ENCODE measurements at places on chromosomes 6 and 20. TPM values are rescaled to one million over a fixed set of nuclear protein-coding genes. Genes with fewer than 3 reads are reported as not detected.

GRCh38 chr20:58012731-58013510 lies 215.5 kb downstream of the ANKRD60 start:
- no peak for DNase-seq

- DNase-seq = no peak
Observed at GRCh38 chr6:34235307-34236130, 1.2 kb upstream of the HMGA1 start.

DNA sequence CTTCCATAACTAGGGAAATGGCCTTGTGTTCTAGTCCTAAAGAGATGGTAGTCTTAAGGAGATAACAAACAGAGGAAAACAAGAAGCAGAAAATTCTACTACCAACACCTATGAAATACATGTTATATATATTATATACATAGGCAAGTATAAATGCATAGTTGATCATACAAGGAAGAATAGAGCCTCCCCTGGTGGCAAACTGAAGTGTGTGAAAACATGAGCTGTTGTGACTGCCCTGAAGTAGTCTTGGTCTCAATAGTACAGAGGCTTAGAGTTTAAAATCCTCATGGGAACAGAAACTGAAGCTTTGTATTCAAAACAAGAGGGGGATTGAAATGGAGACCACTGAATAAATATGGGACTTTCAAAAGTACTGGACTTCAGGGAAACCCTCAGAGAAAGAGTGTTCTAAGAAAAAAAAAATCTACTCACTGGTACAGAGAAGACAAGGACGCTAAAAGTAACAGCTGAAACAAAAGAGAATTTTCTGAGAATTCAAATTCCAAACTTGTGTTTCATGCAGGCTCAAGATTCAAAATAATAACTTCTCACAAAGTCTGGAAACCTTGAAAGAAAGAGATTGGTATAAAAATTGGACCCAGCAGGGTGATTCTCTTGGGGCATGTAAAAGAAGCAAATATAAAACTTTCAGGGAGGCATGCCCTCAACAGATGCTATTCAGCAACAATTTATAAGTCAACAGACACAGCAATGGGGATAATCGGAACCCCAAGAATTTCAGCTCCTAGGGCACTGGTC lies 59.7 kb upstream of the SAMD3 start:
- DNase-seq = peak; percentile 50

DNA sequence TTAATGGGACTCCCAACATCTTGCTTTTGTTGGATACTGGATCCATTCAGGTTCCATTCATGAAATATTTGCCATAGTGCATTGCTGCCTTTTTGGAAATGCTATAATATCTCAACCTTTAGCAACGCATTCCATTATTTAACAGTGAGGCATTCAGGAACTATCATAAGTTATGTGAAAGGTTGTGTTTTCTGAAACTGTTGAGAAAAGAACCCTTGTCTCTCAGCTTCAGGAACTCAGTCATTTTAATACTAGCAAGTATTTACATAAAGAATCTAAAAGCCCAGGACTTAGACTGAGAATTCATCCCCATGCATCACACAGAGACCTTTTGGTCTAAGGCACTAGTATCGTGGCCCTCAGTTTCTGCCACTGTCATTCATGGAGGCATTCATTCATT lies 24.9 kb upstream of the SASH1 start:
- no peak for DNase-seq

GRCh38 chr6:7697820-7698623 lies 27.9 kb upstream of the BMP6 start:
- no peak for DNase-seq

DNA sequence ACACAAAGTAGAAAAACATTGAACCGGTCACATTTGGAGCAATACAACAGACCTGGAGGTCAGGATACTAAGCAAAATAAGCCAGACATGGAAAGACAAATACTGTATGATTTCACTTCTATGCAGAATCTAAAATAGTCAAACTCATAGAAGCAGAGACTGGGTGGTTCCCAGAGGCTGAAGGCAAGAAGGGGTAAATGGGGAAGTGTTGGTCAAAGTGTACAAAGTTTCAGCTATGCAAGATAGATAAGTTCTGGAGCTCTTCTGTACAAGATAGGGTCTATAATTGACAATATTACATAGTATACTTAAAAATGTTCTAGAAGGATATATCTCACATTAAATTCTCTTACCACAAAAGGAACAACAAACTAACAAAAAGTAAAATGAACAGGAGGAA lies 70.3 kb downstream of the TMEM244 start:
- no peak for DNase-seq

GRCh38 chr20:37913567-37914366 lies 10.8 kb downstream of the VSTM2L start:
- DNase-seq = no peak

DNA sequence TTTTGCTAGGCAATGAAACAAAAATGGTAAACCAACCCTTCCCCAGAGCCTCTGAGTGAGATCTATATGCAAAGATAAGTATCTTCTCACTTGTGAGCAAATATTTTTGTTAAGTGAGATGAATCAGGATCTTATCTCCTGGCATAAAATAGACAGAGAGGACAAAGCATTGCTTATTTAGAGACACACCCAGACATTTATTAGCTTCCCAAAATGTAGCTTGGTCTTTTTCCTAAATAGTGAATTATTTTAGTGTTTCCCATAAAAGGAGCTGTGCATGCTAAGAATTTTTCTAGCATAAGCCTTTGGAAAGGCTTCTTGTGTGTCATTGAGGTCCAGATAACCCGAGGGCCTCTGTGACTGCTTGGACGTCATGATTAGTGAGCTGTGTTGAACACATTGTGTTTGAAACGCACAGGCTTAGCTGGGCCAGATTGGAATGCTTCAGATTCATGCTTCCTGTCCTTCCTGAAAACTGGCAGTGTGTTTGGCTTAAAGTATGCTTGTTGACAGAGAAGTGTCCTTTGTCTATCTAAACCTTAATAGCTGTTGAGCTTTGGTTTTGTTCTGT lies 16.5 kb downstream of the MTHFD1L start:
- no peak for DNase-seq

DNA sequence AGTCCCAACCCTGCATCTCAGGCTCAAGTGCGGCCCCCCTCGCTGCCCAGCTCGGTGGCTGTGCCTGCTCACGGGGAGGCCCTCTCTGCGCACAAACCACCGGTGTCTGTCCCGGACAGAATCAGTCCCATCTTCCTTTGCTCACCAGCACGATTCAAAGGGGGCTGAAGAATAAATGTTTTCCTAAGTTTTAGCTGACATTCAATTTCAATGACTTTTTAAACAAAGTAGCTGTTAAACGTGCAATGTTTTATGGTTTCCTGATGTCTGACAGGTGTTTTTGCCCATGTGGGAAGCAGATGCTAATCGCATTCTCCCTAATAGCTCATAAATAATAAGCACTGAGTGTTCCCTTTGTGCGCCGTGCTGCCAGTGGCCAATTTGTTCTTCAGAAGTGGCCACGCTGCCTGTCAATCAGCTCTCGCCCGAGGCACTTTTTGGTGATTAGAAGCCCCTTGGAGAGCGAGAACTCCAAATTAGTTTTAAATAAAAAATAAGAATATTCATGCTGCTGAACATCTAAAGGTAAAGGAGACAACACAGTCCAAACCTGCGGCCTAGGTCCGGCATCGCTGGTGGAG lies 26.3 kb downstream of the BHLHE23 start:
- DNase-seq = no peak

DNA sequence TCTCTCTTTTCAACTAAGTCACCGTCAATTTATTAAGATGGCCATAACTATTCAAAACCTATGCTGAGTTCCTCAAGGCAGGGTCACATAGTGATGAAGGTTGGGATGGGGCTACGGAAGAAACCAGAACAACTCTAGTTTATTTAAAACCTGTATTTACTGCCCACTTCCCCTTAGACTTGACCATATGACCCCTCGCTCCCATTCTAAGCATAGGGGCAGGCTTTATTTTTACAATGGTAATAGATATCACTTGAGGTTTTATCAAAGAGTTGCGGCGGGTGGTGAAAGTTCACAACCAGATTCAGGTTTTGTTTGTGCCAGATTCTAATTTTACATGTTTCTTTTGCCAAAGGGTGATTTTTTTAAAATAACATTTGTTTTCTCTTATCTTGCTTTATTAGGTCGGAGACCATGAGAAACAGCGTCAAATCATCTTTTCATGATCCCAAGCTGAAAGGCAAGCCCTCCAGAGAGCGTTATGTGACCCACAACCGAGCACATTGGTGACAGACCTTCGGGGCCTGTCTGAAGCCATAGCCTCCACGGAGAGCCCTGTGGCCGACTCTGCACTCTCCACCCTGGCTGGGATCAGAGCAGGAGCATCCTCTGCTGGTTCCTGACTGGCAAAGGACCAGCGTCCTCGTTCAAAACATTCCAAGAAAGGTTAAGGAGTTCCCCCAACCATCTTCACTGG lies 5.5 kb downstream of the EDN1 start:
- no peak for DNase-seq

- DNase-seq = no peak
Observed at GRCh38 chr6:119526561-119527230, 177.1 kb upstream of the MAN1A1 start.

DNA sequence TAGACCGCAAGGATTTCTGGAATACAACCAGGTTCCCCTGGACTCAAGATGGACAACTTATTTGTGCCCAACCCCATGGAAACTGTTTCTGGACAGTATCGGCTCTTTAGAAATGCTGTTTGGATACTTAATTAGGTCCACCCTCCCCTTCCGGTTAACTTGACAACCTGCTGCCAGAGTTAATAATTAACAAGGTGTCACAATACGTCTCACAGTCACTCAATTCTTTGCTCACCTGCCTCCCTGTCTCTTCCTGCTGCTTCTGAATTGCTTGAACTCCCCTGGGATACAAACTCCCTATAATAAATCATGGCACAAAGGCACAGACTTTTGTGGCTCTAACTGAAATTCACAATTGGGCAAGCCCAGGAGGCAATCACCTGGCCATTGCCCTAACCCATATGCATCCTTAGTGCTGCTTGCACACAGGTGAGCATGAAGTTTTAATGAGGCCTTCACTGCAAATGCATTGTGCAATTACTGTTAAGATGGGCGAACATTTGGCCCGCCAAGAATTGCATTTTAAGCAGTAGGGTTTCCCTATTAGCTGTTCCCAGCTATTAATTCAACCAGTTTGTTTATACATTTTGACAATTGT lies 504.4 kb upstream of the NOX3 start:
- no peak for DNase-seq

DNA sequence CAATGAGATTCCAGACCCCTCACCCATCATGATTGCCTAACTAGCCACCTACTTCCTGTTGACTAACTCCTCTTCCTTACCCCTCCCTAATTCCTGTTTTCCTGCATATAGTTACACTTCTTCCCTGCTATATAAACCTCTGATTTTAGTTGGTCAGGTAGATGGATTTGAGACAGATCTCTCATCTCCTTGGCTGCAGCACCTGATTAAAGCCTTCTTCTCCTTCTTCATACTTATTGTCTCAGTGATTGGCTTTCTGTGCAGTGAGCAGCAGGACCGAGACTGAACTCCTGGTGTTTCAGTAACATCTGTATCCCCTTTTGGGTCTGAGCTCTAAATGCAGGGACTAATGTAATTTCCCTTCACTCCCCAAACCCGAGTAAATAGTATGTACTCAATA lies 51.7 kb upstream of the ATXN1 start:
- DNase-seq = no peak

- DNase-seq = no peak
Observed at GRCh38 chr6:24658573-24659560, 7.8 kb downstream of the TDP2 start.

GRCh38 chr20:23097636-23098580 lies 11.8 kb upstream of the CD93 start:
- no peak for DNase-seq

DNA sequence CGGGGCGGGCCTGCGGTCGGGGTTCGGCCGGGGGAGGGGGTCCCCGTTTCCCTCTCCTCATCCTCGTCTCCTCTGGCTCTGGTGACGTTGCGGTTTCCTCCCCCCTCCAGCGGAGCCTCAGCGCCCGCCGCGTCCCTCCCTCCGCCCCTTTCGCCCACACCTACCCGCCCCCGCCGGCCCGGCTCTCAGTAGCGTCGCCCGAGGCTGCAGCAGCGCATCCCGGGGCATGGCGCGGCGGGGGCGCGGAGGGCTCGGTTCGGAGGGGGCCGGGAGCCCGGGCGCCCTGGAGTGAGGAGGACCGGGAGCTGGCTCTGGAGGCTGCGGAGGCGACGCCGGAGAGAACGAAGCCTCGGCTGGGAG lies at the start of gene DSE:
TSS of gene DSE (plus strand) at position 188 of the 360 bp plus-strand sequence. CDS start 28,304 bp downstream, outside the sequence.
- DNase-seq = peak; percentile 45

DNA sequence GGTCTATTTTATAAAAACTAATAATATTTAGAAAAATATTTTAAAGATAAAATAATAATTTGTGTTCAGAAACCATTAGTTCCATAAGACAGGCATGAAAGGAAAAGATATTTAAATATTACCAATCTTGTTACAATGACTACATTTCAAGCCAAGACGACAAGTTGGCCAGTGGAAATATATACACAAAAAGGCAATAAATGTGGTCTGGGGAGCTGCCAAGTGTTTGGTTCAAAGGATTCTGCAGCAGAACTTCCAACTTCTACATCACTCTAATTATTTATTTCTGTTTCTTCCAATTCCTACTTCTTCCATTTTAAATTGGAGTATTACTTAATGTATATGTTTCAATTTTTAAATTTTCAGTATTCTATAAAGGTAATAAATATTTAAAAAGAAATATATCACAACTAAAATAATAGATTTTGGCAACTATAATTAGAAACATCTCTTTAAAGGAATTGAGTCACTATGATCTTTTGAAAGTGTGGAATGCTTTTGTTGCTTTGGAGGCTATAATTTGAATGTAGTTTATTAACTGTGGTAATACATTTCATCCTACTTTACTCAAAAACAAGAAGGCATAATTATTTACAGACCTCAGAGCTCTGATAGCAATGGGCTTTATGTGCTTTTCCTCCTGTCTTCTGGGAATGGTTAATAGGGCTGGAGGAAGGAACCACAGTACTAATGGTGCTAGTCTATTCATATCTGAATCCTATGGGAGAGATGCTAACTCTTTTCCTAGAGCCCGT lies 129.7 kb upstream of the FAM184A start:
- no peak for DNase-seq

DNA sequence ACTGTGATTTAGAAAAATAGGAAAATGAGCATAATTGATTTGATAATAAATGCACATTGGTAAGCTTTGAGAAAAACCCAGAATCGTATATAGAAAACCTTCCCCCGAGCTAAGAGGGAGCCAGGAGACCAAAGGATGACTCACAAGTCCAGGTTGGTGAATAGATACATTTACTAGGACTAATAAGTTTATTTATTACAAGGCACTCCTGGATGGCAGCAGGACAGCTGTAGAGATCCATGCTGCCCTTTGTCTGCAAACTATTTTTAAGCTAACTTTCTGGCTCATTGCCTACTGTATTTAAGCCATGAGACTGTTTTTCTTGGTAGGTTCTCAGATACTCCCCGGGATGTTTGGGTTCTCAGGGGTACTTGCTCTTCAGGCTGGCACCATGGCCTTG lies 13.4 kb downstream of the CASP8AP2 start:
- DNase-seq = no peak

- peak; percentile 63 for DNase-seq
Observed at GRCh38 chr6:157461000-157461915, 80.3 kb downstream of the ZDHHC14 start.

GRCh38 chr6:33013608-33014007 lies 4.2 kb upstream of the HLA-DOA start:
- no peak for DNase-seq

GRCh38 chr6:12718015-12718414 lies 1.4 kb downstream of the PHACTR1 start:
- no peak for DNase-seq

The SPTLC3 gene
- 1.4 TPM for polyA plus RNA-seq

The MOCS1 gene
- polyA plus RNA-seq = 0.93 TPM

The ID1 gene
- 1.4 TPM for polyA plus RNA-seq

The KCNK5 gene
- polyA plus RNA-seq = not detected

The BPIFB4 gene
- not detected for polyA plus RNA-seq

The ZFP57 gene
- 9.0 TPM for polyA plus RNA-seq

The METTL24 gene
- 2.8 TPM for polyA plus RNA-seq

The TP53TG5 gene
- not detected for polyA plus RNA-seq

The ETV7 gene
- not detected for polyA plus RNA-seq

The ANKRD6 gene
- polyA plus RNA-seq = 0.06 TPM

The FAM184A gene
- 0.13 TPM for polyA plus RNA-seq
